OCI-LY7 (cell line): ENCODE measurements at places on chromosomes 2 and 18. TPM values are rescaled to one million over a fixed set of nuclear protein-coding genes. Genes with fewer than 3 reads are reported as not detected.

DNA sequence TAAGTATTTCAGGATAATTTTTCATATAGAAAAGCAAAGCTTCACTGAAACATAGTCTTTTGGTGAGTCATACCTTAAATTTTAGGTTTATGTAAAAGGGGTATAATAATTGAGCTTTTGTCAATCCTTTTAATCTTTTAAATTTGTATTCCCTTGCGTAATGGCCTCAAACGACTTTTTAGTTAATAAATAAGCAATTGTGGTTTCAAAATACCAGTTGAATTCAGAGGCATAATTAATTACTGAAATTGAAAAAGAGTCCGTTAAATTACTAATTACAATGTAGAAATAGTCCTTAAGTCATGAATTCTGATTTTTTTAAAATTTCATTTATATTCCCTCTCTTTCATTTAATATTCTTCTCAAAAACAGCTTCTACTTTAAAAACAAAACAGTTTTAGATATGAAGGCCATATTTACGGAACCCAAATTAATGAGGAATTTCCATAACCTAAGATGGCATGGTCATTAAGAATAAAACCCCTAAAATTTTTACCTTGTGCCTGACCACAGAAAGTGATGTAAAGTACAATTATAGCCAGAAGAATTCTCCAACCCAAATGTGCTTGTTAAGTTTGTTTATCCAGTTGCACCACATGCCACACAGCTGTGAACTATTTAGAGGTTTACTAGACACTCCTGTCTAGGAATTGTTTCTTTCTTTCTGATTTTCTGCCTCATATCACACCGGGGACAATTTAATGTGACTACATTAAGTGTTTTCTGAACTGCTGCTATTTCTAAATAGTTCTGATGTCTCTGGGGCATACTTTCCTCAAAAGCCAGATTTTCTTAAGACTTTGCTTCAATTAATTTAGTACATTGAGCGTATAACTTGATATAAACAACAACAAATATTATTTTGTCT, 60.7 kb upstream of the ITGA4 start:
- peak; percentile 35 for DNase-seq

GRCh38 chr2:240525802-240526201, 32.0 kb downstream of the ANKMY1 start:
- no peak for DNase-seq

- no peak for DNase-seq
These were observed 121.7 kb downstream of the MMADHC start for GRCh38 chr2:149465873-149466272.

- no peak for DNase-seq
These were observed 439.6 kb downstream of the ERBB4 start for GRCh38 chr2:212098966-212099365.

GRCh38 chr2:72781480-72781879, 44.4 kb downstream of the EXOC6B start:
- DNase-seq: no peak

Gene DSC1
- total RNA-seq: not detected in 2 replicates

Gene HYCC2
- 22.0 and 27.5 TPM in 2 replicates for total RNA-seq

DNA sequence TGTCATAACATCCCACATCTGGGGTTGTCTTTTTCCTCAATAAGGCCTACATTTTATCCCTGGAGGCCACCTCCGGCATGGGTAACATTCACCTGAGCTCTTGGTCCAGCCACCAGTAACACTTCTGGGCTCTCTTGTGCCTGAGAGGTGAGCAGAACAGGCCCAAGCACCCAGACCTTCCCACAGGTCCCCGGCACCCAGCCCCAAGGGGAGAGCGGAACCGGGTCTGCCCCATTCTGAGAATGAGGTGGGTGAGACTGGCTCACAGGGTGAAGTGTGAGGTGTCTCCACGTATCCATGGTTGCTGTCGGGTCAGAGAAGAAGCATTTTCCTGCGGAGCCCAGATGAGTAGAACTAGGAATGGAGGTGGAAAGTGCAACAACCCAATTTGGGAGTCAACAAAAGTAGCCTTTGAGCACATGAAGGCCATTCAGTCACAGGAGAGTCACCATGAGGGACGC, 496.7 kb upstream of the MYT1L start:
- no peak for DNase-seq

DNA sequence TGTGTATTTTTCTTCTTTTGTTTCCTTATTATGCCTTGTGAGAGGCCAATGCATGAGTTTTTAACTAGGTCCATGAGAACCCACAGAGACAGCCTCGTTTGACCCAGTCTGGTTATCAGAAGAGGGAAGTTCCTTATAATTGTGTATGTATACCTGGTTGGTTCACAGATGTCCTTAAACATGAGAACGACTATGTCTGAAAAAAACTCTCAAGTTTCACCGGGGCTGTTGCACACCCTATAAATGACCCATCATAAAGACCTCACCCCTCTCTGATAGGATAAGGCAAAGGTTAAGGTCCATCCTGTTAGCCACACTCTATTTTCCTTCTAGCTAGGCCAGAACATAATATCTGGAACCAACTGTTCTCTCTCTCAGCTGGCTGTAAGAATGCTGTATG, 42.7 kb upstream of the MSH2 start:
- no peak for DNase-seq

DNA sequence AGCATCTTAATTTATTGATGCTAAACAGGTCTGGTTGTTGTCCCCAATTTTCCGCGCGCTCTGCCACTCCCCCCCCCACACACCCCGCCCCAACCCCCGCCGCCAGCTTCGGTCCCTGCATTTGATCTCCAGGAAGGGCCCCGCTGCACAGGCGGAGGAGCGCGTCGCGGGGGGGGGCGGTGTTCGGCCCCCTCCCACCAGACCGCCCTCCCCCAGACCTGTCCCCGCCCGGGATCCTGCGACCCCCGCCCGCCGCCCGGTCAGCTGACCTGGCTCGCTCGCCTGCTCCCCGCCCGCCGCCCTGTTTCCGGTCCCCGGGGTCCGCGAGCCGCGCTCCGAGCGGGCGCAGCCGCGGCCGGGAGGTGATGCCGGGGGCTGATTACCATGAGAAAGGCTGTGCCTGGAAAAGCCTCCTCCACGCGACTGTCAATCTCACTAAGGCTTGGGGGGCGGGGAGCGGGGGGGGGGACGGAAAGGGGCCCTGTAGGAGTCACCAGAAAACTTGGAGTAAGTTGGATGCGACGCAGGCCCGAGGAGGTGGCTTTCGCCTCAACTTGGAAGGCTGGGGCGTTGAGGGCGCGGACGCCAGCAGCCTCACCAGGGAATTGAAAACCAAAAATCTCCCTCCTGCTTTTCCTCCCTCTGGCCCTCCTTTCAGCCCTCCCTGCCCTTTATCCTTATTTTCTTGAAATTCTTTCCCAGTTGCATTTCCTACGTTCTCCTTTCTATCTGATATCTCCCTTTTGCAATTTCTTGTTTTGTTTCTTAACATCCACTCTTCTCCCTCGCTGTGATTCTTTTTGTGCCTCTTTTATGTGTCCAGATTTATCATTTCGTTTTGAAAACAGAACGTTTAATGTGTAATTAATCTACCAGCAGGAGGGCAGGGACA, 4.4 kb upstream of the ZEB2 start:
- DNase-seq: peak; percentile 65

DNA sequence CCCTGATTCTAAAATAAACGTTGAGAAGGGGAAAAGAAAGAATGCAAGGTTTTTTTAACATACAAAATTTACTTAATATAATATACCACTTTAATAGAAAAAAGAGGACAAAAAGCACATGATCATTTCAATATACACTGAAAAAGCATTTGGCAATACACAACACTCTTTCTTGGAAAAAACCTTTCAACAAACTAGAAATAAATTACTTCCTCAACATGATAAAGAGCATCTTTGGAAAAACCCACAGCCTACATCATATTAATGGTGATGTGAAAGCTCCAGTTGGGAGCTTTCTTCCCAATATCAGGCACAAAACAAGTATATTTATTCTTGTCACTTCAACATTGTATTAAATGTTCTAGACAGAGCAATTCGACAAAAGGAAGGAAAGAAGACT, 3.0 kb upstream of the POLR1B start:
- no peak for DNase-seq

DNA sequence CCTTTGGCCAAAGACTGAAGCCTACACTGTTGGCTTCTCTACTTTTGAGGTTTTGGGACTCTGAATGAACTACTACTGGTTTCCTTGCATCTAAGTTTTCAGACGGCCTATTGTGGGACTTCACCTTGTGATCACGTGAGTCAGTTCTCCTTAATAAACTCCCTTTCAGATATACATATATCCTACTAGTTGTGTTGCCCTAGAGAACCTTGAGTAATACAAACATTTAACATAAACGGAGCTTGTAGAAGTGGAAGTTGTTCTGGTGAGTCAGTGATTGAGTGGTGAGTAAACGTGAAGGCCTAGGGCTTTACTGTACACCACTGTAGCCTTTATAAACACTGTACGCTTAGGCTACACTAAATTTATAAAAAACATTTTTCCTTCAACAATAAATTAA, 107.2 kb upstream of the CDH2 start:
- DNase-seq: no peak

- no peak for DNase-seq
These were observed 53.4 kb downstream of the MC4R start for GRCh38 chr18:60319129-60319528.

Gene UNC80
- total RNA-seq: not detected in 2 replicates

- no peak for DNase-seq
These were observed 265.6 kb downstream of the ANAPC1 start for GRCh38 chr2:111618226-111618977.

Gene CAPN13
- total RNA-seq: not detected in 2 replicates

Gene GCG
- total RNA-seq: not detected in 2 replicates

DNA sequence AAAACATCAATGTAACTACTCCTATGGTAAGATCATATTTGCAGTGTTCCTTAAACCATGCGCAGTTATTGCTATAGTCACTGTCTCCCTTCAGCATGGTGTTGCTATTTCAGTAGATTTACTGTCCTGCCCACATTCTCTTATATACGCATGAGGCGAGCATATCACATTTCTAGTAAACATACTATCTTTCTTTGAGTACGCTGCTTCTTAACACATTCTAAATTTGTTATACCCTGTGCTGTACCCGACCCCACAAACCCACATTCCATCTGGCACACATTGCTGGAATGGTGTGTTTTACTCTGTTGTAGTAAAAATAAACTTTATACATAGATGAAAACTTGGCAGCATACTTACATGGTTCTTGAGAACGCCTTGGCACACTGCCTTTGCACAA, 163.3 kb downstream of the QPCT start:
- no peak for DNase-seq

- DNase-seq: peak; percentile 83
These were observed 17.6 kb upstream of the ADI1 start for GRCh38 chr2:3536682-3537632.

Gene DSEL
- not detected in 2 replicates for total RNA-seq

DNA sequence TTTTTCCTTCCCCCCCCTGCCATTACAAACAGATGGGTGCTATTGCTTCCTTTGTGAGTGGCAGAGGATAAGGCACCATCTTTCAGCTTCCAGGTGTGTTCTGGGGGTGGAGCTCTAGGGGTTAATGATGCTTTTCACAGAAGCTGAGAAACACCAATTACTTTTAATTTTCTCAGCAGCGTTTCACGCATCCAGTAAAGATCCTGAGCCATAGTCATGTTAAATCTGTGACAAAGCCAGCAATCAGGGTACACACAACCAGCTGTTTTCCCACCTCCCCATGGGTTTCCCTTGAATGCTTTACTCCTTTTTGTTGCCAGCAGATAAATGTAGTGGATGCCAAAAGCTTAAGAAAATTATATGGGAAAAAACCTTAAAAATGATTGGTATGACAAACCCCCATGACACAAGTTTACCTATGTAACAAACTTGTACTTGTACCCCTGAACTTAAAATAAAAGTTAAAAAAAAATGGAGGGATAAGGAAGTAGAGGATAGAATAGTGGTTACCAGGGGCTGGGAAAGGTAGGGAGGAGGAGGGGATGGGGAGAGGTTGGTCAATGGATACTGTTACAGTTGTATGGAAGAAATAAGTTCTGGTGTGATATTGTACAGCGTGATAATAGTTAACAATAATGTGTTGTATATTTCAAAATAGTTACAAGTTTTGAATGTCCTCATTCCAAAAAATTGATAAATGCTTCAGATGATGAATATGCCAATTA, 70.0 kb downstream of the ACOXL start:
- DNase-seq: no peak

Gene CAVIN2
- total RNA-seq: 0.10 TPM in 1 of 2 replicates, not detected in the other
